GM23248 (cell line): ENCODE measurements at places on chromosomes 11 and 22.

- peak; percentile 14 for DNase-seq
Observed at GRCh38 chr11:106644824-106645223, 373.5 kb downstream of the GUCY1A2 start.

DNA sequence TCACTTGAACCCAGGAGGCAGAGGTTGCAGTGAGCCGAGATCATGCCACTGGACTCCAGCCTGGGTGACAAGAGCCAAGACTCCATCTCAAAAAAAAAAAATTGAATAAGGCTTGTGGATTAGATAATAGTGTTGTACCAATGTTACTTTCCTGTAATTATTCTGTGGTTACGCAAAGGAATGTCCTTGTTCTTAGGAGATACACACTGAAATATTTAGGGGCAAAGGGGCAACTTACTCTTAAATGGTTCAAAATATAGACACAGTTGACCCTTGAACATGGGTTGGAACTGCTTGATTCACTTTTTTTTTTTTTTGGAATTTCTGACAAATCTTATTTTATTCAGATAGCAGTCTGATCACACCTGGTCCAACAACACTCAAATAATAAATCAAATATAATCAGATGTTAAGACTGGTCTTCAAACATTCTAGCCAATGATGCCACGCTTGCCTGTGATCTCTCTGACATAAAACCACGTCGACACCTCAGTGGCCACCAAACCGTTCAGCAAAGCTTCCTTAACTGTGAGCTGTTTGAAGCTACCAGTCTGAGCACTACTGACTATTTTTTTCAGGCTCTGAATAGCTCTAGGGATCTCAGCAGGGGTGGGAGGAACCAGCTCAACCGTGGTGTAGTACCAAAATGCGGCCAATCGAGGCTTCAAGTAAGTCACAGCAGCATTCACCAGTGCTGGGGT, 710 bp downstream of the ATP5MGL start:
- DNase-seq: peak; percentile 30

GRCh38 chr11:124222407-124222806, 18.5 kb upstream of the OR8G1 start:
- DNase-seq: no peak

GRCh38 chr11:34243600-34244464, 114.0 kb downstream of the ABTB2 start:
- DNase-seq: peak; percentile 79

DNA sequence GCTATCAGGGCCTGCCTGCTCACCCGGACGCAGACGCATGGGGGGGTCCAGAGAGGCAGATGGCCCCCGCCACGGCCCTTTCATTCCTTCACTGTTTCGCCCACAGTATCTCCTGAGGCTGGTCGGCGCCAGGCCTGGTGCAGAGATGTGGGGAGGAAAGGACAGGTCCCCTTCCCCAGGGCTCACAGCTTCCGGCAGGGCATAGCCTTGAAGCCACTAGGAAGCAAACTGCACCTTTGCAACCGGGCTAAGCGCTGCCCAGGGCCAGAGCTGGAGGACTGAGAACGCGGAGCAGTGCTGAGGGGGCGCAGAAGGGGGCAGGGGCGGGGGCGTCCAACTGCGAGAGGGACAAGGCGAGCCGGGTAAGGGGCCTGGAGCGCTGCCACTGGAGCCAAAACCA, 20.2 kb upstream of the FLRT1 start:
- no peak for DNase-seq

DNA sequence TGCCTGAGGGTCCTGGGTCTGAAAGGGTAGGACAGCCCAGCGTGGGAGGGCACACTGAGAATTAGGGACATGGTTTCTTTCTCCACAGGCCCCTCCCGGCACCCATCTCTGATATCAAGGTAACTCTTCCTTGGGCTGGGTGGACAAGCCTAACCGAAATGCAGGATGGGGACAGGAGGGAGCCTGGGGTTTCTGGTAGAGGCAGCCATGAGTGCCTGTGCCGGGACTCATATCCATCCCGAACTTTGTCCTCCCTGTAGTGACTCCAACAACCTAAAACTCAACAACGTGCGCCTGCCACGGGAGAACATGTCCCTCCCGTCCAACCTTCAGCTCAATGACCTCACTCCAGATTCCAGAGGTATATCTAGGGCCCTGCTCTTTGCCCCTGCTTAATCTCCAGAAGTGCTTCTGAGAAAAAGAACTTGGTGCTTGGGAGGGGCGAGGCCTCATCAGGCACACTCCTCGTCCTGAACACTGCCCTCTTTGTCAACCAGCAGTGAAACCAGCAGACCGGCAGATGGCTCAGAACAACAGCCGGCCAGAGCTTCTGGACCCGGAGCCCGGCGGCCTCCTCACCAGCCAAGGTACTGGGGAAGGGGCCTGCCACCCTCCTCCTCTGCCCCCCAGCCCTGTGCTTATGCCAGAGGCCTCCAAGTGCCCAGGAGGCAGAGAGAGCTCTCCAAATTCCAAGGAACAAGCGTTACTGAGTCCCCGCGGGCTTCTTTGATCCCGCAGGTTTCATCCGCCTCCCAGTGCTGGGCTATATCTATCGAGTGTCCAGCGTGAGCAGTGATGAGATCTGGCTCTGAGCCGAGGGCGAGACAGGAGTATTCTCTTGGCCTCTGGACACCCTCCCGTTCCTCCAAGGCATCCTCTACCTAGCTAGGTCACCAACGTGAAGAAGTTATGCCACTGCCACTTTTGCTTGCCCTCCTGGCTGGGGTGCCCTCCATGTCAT, 3.1 kb downstream of the TMEM25 start:
- DNase-seq: no peak

- DNase-seq: peak; percentile 32
Observed at GRCh38 chr11:92739041-92739440, 230.4 kb upstream of the MTNR1B start.

DNA sequence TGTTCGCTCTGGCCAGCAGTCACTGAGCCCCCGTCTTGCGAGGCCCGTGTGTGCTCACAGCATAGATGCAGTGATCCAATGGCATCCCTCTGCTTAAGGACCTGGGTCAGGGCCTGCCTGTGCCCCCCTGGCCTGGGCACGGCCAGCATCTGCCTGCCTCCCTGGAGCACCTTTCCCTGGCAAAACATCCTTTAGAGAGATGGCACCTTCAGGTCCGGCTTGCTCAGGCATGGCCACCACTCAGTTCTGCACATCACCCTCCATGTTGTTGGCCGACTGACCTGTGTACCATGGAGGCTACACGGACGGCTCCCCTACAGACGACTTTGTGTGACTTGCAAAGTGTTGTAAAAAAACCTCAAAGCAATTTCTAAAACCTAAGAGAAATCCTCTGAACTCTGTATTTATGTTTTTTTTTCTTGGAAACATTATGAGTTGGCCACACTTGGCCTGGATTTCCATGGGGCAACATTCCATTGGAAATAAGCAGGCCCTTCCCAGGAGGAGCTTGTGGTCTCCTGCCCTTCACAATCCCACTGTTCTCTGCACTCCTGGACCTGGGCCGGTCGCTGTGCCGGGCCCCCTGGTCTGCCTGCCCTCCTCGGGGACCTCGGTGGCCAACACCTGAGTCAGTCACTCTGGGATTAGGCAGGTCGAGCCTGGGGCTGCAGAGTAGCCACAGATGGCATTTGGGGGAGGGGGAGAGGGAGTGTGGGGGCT, 592.4 kb downstream of the TBC1D22A start:
- no peak for DNase-seq

DNA sequence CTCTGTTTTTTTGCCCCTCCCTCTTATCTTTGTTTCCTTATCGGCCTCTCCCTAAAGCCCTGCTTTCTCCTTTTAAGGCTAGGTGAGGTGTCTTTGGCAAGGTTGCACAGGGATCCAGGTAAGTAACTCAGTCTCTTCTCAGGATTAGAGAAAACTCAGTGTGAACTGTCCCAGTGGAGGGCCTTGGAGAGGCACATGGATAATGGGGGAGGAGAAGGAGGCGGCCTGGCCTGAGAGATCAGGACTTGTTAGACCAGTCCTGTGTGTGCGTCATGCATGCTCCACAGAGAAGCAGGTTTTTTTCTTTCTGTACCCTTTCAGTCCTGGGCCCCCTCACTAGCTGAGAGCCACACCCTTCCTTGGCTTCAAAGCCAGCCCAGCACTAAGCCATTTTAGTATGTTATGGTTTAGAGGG, 19.9 kb downstream of the CTNND1 start:
- DNase-seq: no peak

GRCh38 chr11:10480026-10480425, 25.0 kb downstream of the AMPD3 start:
- DNase-seq: no peak

- peak; percentile 61 for DNase-seq
Observed at GRCh38 chr22:46083383-46084350, 66.7 kb upstream of the PPARA start.

DNA sequence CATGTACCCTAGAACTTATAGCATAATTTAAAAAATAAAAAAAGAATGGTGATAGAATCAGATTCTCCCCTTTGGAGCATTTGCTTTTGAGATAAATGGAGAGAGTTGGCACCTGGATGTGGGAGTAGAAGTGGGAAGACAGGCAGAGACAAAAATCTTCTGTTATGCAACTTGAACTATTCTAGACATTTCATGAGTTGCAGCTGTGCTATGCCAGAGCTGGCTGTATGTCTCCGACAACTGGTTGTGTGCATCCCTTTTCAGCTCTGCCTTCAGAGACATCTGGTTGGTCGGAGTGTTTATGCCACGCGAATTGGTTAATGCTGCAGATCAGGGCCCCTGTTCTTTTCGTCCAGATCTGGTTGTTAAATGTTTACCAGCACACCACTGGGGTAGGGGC, 161.3 kb downstream of the JRKL start:
- no peak for DNase-seq

GRCh38 chr22:50529416-50529896, 356 bp downstream of the TYMP start:
- DNase-seq: peak; percentile 49

GRCh38 chr11:823441-824291, 4.1 kb upstream of the CRACR2B start:
- no peak for DNase-seq

DNA sequence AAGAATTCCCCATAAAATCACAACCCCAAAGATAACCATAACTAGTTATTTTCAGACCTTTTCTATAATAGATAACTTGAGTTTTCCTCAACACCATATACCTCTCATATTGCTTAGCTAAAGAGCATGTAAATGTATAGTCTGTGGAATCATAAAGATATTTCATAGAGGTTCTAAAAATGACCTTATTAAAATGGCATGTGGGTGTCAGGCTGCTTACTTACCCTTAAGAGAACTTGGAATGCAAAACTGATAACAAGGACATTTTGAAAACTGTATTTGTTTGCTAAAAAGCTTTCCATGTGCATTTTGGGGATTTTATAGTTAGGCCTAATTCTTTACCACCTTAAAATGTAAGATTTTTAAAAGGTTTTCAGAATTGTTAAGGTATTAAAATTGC, 4.7 kb downstream of the SIK2 start:
- peak; percentile 37 for DNase-seq

DNA sequence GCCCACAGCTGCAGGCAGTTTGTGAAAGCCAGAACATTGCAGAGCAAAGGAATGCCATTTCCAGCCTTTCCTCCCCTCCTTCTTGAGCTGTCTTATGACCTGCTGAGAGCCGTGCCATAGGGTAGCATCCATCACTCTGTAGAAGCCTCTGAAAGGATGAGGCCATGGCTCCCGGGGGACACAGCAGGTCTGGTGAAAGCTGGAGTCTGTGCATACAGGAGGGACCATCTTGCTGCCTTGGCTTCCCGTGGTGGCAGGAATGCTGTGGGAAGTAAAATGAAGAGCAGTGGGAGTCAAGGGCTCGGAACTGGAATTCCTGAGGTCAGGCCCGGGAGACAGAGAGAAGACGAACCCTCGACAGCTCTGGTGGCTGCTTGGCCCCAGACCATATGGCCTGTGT, 30.9 kb downstream of the ANO1 start:
- DNase-seq: peak; percentile 34

- no peak for DNase-seq
Observed at GRCh38 chr11:108985236-108985944, 320.5 kb downstream of the DDX10 start.

DNA sequence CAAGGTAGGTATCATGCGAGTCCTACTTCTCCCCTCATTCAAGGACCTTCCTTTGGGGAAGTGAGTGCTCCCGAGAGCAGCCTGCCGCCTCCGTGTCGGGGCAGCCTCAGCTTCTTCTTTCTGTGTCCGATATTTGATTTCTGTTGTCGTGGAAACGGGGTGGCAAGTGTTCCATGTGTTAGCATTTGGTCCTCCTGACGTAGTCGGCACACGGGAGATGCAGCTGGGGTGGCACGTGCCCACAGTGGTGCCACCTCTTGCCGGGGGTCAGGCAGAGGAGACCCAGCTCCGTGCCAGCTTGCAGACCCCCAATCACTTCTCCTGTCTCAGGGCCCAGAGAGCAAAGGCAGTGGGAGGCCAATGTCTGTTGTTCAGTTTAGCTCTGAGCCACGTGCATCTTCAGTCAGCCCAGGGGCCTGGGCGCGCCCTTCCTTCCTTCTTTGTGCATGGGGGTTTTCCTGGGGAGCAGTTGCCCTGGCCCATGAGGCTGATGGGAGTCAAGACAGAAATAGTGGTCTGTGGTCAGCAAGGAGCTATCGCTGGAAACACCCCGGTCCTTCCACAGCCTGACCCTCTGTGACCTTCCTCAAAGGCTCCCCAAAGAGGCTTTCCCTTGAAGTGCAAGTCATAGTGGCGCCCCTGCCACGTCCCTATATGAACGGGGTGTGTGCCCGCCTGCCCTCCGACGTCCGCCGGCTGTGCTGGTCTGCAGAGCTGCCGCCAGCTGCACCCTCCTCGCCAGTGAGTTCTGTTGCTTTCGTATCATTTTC, 44.5 kb downstream of the PARVB start:
- DNase-seq: no peak

GRCh38 chr11:61887839-61888494, 3.4 kb downstream of the FADS3 start:
- DNase-seq: peak; percentile 95

DNA sequence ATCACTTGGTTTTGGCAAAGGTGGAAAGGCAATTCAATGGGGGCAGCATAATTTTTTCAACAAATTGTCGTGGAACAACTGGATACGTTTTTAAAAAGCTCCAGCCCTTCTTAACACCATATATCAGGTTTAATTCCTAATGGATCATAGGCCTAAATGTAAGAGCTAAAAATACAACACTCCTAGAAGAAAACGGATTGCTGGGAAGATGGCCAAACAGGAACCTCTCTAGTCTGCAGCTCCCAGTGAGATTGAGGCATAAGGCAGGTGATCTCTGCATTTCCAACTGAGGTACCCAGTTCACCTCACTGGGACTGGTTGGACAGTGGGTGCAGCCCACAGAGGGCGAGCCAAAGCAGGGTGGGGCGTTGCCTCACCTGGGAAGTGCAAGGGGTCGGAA, 32.4 kb upstream of the SCGB1D1 start:
- DNase-seq: no peak

- peak; percentile 57 for DNase-seq
Observed at GRCh38 chr11:102234779-102235439, 82.4 kb upstream of the BIRC3 start.
